ENCODE measurements at places on chromosomes 13 and 19.
A peak's percentile ranks its signal among the peaks of the same experiment; 100 is the strongest.

DNA sequence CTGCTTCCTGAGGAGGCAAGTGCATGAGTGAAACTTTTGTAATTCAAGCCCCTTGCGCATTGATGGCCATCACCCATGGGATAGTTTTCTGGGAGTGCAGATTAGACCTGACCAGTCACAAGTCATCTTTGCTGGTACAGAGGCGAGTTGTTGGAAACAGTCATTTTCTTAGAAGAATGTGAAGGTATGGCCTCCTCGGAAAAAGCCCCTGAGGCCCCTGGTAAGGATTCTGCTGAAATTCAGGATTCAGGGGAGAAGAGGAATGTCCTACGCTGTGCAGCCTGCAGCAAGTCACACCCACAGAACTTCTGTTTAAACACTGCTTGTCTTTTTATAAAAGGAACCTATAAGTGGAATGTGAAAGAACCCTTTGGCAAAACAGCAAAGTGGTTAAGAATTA, 11.0 kb upstream of the SPART start:
- no peak for DNase-seq

GRCh38 chr13:51998723-51999509, 12.3 kb downstream of the ATP7B start:
- DNase-seq = no peak

DNA sequence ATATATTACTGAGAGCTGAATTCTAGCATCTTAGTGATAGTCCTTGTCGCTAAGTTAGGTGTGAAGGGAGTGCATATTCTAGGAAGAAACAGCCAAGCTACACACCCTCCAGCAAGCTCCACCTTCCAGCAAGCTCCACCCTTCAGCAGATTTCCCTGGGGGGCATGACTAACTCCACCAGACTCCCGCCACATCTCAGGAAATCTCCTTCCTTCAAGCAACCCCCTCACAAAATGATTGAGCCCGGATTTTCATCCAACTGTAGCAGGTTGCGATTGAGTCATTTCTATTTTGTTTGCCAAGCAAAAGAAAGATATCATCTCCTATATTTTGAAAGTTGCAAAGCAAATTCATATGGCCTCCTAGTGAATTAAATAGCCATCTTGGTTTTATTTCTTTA, 162.1 kb upstream of the TMTC4 start:
- peak; percentile 16 for DNase-seq

DNA sequence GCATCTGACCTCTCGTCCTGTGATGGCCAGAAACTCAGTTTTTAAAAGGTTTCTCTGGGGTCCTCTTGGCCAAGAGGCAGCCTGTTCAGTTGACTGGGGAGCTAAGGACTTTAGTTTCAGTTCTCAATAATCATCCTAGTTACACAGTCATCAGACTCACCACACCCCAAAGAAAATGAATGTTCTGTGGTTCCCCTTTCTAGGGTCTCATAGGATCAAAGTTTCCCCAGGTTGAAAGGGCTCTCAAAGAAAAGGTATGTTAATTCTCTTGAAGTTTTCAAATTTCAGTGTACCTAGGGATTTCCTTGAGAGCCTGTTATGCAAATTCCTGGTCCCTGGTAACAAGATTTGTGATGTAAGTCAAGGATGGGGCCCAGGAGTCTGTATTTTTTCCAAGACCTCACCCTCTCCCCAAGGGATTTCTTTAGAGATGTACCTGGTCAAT, 94.9 kb downstream of the FAM216B start:
- no peak for DNase-seq

DNA sequence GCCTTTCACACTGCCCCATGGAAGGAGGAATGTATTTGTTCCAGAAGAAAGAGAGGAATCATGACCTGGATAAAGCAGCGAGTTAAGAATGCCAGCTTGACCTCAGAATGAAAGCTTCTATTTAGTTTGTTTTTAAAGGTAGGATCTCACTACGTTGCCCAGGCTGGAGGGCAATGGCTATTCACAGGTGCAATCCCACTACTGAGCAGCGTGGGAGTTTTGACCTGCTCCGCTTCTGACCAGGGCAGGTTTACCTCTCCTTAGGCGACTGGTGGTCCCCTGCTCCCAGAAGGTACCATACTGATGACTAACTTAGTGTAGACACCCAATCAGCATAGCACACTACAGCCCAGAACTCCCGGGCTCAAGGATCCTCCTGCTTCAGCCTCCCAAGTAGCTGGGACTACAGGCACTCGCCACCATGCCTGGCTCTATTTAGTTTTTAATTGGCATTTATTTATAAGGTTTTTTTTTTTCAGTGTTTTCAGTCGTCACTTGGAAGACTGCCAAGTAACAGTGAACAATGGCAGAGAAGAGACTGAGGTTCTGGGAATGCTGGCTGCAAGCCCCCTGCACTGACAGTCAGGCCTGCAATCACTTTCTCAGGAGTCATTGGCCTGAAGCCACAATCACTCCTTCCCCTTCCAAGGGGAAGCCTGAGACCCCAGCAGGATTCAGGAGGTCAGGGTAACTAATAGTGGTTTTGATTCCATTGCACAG, 73.1 kb downstream of the EPS15L1 start:
- DNase-seq = no peak

DNA sequence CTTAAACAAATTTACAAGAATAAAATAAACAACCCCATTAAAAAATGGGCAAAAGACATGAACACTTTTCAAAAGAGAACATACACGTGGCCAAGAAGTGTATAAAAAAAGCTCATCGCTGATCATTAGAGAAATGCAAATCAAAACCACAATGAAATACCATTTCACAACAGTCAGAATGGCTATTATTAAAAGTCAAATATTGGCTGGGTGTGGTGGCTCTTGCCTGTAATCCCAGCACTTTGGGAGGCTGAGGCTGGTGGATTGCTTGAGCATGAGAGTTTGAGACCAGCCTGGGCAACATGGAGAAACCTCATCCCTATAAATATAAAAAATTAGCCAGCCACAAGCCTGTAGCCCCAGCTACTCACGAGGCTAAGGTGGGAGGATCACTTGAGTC, 89.9 kb downstream of the UBL3 start:
- DNase-seq = no peak

GRCh38 chr19:20351244-20351643, 184.2 kb downstream of the ZNF486 start:
- DNase-seq = no peak

- DNase-seq = no peak
These were observed 335.5 kb downstream of the TBC1D4 start for GRCh38 chr13:75146436-75146835.

DNA sequence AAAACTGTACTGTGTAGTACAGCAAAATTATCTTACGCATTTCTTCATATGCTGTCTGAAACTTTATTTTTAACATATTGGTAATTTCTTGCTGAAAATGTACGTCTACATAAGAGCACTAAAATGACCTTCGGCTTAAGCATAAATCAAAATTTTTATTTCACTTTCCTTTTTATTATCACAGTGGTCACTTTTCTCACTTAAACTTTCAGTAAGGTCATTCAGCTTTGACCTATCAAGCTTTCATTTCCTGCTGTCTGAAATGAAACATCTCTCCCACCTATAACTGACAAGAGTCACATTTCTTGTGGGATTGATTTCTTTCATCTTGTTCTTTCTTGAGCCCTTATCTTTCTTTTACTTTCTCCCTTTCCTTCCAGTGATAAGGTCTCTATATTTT, 2212.7 kb upstream of the PCDH20 start:
- no peak for DNase-seq

DNA sequence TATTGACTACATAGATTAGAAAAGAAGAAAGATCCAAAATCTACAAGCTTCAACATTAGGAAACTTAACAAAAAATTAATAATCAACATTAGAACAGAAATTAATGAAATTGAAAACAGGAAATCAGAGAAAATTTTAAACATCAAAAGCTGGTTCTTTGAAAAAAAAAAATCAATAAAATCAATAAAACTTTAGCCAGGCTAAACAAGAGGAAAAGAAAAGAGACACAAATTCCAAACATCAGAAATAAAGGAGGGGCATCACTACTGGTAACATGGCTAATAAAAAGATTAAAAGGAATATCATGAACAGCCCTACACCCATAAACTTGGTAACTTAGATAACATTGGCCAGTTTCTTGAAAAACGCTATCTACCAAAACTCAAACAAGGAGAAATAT, 110.2 kb downstream of the ATP11A start:
- no peak for DNase-seq

DNA sequence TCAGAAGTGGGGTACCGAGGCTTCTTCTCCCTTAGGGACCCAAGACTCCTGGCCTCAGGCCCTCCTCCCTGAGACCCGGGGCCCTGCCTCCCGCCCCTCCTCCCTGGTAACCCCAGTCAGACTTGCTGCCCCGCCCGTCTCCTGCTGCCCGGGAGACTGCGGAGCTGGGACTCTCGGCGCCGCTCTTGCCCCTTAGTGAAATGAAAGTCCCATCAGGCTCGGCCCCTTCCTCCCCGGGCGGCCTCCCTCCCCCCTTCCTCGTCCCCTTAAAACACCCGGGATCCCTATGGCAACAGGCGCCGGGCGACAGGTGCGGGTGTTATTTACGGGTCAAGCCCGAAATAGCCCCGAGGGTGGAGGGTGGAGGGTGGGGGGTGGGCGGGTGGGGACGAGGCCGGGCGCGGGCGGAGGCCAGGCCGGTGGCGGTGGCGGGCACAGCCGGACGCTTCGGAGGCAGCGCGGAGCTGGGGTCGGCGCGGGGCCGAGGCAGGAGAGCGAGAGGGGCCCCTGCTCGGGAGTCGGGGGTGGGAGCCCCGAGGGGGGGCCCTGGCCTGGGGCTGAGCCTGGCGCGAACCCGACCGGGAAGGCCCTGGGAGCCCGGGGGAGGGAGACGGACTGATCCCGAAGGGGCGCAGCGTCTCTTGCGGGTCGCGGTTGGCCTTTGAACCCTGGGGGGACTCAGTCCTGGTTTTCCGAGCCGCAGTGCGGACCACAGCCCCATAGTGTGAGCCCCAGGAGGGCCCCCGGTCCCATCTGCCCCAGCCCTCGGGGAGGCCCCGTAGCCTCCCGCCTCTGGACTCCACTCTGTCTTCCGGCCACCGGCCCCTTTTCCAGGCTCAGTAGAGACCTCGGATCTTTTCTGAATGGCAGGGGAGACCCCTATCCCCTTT, at the start of gene CACNG6:
TSS of gene CACNG6 (plus strand) at position 414 of the 890 bp plus-strand sequence. CDS start 1,241 bp downstream, outside the sequence.
- peak; percentile 23 for DNase-seq

DNA sequence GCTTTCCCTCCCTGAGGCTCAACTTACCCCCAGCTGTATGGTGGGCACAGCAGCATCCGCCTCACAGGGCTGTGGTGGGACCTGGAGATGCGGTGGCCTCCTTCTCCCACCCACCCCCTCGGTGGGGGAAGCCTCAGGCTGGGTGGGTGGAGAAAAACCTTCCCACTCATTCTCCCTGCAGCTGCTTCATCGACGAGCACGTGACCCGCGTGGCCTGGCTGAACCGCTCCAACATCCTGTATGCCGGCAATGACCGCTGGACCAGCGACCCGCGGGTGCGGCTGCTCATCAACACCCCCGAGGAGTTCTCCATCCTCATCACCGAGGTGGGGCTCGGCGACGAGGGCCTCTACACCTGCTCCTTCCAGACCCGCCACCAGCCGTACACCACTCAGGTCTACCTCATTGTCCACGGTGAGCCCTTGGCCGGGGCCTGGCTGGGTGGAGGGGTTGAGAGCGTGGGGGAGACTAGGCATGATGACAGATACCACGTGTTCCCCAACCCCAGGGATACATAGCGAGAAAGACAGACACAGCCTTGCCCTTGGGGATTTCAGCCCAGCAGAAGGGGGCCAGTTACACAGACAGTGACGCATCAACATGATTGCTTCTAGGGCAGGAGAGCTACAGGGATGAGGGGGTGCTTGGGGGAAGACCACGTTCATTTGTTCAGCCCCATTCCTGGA, 12.2 kb downstream of the IGLON5 start:
- no peak for DNase-seq
